CD8-positive, alpha-beta memory T cell (primary cell): ENCODE measurements at places on chromosomes 6 and 20. TPM values are rescaled to one million over a fixed set of nuclear protein-coding genes. Genes with fewer than 3 reads are reported as not detected.

DNA sequence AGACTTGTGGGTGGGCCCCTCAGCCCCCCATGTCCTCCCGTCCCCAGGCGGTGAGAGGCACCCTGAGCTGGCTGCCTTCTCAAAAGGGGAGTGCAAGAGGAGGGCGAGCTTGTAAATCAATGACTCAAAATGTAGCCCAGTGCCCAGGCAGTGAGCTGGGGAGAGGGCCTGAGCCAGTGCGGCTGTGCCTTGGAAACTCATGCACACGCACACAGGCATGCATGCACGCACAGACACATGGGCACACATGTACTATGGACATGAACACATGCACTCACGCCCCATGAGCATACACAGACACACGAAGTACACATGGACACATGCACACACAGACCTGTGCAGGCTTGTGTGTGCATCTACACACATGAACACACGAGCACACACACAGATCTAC, 133.5 kb downstream of the TAF4 start:
- no peak for DNase-seq

The FGD2 gene
- 1.2 TPM for total RNA-seq

DNA sequence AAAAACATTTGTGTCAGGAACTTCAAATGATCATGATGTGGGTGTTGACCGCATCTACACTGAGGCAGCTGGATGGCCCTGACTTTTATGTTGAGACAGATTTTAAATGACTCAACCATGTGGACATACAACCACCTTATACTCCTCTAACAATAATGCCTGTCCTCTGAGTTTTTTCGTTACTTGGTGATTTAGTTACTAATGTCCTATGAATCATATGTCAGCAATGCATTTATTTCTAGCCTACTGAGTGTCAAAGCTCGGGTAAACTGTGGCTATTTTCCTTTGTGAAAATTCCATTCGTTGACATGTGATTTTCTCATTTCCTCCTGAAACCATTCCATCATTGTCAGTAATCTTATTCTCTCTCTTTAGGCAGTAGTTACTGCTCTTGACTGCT, 38.9 kb upstream of the NKX2-4 start:
- no peak for DNase-seq

GRCh38 chr6:32118782-32119628, 9.0 kb downstream of the ATF6B start:
- DNase-seq: peak; percentile 75

DNA sequence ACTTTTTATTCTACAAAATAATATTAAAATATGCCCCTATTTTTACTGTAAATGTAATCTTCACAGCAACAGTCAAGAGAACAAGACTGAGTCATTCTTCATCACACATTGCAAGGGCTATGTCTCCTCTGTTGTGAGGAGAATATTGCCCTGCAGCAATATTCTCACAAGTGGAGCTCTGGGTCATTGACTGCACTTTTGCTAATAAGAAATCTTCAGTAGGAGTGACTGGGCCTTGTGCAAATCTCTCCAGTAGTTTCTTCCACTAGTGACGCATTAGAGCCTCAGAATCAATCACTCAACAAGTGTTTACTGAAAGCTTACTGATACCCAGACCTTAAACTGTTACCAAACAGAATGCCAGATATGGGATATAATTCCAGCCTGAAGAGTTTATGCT, 49.1 kb downstream of the LAMA2 start:
- DNase-seq: no peak

DNA sequence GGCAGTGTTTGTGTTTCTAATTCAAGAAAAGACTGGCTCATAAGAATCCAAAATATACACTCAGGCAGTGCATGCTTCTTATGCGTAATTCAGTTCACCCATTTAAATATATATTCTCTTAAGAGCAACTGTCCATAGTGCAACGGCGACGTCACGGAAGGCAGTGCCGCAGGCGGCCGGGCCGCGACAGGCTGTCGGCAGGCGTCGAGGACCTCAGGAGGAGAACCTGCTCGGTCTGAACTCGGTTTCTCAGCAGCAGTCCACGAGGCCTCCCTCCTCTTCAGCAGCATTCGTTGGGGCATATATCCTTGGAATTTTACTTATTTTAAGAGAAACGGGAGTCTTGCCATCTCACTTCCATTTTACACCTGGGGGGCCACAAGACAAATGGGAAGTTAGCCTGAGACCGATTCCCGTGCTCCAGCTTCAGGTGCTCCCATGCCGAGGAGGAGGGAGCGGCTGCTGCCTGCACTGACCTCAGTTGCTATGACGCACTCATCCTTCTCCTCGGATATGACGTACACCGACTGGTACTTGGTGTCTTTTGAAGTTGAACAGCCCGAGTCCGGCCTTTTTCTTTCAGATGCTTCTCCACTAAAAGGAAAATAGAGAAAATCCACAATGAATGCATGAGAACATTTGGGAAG, 8.2 kb downstream of the DLL1 start:
- no peak for DNase-seq

The PNLDC1 gene
- 0.80 TPM for total RNA-seq

The MCCD1 gene
- not detected for total RNA-seq

- no peak for DNase-seq
These were observed 159.8 kb upstream of the FERMT1 start for GRCh38 chr20:6282642-6283041.

DNA sequence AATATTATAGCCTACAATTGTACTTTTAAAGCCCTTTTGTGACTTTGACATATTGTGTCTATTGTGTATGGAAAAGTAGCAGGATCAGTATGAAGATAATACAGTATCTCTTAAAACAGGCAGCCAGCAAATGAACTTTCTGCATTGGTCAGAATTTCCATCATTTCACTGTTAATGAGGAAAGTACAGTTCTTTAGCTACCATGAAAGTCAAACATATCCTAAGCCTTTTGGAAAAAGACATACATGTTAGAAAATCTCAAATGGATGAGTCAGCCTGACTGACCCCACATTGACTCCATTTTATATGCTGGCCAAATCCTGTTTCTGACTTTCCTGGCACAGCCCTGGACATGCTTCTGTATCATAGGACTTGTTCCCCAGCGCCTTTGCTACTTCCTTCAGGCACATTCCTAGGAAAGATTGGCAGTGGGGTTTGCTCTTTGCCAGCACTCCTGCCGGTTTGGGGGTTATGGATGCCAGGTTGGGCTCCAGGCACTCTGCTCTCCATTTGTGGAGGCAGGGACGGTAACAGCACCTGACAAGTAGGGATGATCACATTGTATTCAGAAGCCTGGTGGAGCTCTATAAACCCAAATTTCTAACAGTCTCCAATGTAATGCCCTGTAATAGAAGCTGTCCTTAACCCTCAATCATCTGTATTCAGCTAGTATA, 43.7 kb downstream of the TOP1 start:
- DNase-seq: no peak
